ENCODE measurements at places on chromosomes 3 and 15.
A peak's percentile ranks its signal among the peaks of the same experiment; 100 is the strongest.

DNA sequence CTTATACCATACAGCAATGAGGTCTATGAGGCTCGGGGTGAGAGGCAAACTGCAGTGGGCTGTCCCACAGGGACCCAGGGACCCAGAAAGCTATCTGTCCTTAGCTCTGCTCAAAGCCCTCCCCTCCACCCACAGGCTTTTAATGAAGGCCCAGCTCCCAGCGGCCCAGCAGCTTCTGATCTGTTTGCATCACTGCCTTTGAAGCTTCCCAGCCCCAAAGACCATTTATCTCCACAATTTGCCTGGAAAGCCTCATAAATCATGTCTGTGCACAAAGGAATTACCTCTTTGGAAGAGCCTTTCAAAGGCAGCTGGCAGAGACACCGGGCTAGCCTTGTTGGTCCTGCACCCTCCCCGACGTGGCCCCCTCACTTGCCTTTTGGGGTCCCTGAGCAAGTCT lies 123.9 kb downstream of the RAB11A start:
- no peak for DNase-seq

DNA sequence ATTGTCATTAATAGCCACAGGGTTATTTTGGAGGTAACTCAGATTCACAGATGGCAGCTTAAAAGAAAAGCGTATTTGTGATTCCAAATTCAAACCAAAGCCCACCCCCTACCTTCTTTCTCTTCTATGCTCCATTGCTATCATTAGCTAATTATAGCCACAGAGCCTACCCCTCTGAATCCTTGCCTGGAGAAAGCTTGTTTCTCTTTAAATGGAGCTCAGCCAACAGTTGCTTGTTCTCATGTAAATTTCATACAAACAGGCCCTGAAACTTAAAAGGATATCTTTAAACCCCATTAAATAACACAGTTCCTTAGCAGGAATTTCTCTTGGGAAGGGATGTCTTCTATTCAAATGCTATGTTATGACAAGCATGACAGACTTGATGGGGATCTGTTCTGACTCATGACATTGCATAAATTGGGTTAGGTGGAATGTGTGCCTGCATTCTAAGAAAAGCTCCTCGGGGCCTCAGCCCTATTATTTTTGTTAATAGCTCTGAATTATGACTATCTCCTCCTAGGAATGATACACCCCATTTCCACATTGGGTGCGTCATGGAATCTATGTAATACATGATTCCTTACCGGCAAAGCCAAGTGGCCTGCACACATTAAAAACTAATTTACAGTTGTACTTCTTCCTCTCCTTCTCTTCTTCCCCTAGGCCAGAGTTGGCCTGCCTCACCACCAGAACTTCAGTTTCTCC lies 265.8 kb downstream of the TAFA4 start:
- no peak for DNase-seq

DNA sequence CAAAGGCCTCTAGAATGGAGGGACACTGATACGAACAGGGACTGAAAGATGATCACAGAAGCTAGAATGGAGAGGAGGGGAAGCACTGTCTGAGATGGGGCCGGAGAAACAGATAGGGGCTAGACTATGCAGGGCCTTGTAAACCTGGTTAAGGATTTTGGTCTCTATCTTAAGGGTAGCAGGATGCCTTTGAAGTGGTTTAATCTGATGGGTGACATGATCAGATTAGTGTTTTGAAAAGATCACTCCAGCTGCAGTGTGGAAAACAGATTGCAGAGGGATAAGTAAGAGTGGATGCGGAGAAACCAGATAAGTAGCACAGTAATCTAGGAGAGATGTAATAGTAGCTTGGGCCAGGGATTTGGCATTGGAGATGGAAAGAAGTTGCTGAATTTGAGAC lies 108.1 kb downstream of the RSRC1 start:
- DNase-seq, result no peak

DNA sequence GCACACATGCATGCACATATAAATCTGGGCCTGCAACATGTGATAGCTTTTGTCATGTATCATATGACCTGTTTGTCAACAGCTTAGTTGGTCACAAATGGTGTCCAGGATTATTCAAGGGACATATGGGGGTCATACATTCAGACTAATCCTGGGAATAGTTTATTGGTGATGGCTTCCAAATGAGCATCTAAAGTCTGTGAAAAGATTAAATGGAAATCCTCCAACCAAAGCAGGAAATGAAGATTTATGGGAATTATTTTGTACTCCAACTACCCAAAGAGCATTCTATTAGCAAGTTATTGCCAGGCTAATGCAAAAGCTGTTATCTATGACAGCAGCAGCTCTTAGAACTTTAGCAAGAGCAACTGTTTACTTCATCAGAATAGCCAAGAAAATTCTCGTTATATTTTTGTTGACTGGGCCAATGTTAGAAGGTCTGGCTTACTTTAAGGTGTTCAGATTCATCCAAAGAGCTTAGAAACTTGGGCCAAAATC lies 7.1 kb downstream of the FSTL1 start:
- no peak for DNase-seq

GRCh38 chr15:94164202-94164807 lies 67.1 kb upstream of the MCTP2 start:
- DNase-seq, result peak; percentile 78

- DNase-seq, result no peak
These were observed 26.4 kb upstream of the ZNF774 start for GRCh38 chr15:90325726-90326125.

DNA sequence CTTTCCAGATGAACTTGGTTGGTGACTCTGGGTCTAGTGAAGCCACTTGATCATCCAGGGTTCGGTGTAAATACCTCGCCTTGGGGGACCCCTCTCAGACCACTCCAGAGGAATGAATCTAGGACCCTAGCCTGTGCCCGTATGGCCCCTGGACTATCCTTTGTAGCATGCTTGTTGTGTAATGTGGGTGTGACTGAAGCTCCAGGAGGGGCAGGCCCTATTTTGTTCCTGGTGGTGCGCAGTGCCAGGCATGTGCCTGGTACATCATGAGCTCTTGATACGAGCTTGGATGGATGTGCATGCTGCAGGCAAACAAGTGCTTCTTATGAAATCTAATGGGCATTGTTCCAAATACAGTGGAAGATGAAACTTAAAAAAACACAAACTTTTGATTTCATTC lies 82.8 kb downstream of the EBLN2 start:
- DNase-seq, result no peak

All from natural killer cell treated with Interleukin-12 subunit alpha and Interleukin-12 subunit beta and Interleukin-15 and Interleukin-18, amount 100 ng/mL, for 72 hours (primary cell).